ENCODE measurements at places on chromosomes 7 and 10.
A peak's percentile ranks its signal among the peaks of the same experiment; 100 is the strongest.

DNA sequence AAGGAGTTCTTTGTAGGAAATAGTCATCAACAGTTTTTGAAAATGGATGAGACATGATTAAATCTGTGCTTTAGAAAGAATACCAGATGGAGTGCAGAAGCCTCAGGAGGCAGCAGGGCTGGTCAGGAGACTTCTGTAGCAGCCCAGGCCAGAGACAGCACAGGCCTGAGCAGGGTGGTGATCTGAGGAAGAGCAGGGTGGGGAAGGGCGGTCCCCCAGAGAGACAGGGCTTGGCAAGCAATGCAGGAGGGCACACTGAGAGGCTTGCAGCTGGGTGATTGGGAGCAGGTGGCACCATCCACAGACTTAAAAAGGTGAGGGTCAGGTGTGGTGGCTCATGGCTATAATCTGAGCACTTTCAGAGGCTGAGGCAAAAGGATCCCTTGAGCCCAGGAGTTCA, 4.3 kb upstream of the SMKR1 start:
- no peak for DNase-seq

DNA sequence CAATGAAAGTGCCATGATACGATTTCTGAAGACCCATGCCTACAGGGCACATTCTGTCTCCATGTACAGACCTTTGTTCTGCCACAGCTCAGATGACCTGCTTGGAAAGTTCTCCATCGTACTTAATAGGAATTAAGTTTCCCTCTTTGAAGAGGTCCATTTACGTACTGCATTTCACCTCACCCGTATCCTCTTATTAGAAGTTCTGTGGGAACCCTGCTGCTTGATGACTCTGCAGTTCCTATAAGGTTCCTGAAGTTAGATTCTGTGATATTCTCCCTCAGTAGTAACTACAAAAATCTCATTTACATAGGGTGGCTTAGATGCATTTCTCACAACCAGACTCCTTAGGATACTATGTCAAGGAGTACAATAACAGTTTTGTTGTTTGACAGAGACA, 50.9 kb downstream of the MINDY3 start:
- no peak for DNase-seq

DNA sequence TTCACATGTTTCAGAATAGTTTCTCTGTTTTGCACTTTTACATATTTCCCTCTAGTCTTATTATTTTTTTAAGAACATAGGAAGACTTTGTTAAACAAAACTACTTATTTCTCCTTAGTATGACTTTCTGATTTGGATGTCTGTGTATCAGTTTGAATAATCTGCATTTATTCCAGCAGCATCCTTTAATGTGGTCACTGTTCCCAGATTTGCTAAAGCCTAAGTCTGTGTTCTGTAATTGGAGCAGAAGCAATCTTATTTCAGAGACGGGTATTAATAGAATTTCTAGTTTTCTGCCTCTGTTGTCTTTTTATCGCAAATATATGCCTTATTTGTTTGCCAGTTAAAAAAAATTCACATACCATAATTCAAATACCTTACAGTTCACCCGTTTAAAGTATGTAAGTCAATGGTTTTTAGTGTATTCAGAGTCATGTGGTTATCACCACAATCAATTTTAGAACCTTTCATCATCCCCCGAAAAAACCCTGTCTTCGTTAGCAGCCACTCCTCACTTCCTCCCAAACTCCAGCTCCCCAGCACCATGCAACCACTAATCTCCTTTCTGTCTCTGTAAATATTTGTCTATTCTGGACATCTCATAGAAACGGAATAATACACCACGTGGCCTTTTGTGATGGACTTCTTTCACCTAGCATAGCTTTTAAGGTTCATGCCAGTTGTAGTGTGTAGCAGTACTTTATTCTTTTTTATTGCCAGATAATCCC, 58.7 kb downstream of the INPP5F start:
- no peak for DNase-seq

- no peak for DNase-seq
Observed at GRCh38 chr10:142371-142770, 7.1 kb downstream of the ZMYND11 start.

DNA sequence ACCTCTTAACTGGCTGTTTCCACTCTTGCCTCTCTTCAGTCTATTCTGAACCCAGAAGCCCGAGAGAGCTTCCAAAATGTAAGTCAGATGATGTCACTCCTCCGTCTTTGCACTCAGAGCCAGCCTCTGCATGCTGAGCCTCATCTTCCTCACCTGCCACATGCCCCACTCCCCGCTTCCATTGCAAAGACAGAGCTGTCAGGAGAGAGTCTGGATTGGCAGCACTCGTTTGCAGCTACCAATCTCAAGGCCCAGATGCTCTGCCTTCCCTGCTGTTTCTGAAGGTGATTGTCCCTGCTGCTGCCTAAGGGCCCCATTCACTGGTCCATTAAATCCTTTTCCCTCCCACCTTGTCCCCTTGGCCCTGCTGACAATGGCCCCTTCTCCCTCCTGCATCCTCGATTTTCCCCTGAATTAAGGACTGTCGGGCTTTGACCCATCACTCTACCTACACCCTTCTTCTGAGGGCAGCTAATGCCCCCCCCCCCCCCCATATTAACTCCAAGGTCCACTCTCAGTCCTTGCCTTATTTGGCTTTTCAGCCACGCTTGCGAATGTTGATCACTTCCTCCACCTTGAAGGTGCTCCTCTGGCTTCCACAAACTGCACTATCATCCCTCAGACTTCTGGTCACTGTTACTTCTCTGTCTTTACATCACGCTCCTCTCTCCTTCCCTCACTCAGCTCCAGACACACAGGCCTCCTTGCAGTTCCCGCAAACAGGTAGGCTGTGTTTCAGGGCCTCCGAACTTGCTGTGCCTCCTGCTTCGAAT, 98.5 kb downstream of the CHN2 start:
- no peak for DNase-seq

DNA sequence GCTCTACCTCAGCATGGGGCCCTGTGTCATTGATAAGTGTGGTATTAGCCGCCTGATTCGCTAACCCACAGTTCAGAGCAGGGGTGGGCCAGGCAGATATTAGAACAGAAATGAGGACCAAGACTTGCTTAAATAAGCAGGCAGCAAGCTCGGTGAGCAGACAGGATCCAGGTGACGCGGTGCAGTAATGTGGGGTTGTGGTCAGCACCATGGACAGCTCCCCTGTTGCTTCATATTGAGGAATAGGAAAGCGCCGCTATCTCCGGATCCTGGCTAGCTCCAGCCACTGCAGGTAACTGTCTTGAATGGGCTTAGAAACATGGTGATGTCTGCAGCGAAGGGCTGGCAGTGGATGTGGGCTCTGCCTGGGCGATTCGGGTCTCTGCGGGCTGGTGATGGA, 51.3 kb upstream of the GPR26 start:
- DNase-seq: no peak

DNA sequence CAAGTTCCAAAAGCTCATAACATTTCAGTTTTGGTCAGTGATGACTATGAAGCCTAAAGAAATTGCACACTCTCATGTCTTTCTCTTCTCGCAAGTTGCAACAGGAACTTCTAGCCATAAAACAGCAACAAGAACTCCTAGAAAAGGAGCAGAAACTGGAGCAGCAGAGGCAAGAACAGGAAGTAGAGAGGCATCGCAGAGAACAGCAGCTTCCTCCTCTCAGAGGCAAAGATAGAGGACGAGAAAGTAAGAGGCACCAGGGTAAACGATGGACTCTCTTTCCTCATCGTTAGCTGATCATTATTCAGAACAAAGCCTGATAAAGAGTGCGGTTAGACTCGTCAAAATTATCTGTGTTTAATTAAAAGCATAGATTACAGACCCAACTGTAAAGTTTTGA, 94.7 kb downstream of the HDAC9 start:
- DNase-seq: no peak

GRCh38 chr10:117167789-117168674, 29.3 kb upstream of the KCNK18 start:
- DNase-seq: no peak

GRCh38 chr10:84230359-84230758, 5.0 kb upstream of the LRIT2 start:
- no peak for DNase-seq

DNA sequence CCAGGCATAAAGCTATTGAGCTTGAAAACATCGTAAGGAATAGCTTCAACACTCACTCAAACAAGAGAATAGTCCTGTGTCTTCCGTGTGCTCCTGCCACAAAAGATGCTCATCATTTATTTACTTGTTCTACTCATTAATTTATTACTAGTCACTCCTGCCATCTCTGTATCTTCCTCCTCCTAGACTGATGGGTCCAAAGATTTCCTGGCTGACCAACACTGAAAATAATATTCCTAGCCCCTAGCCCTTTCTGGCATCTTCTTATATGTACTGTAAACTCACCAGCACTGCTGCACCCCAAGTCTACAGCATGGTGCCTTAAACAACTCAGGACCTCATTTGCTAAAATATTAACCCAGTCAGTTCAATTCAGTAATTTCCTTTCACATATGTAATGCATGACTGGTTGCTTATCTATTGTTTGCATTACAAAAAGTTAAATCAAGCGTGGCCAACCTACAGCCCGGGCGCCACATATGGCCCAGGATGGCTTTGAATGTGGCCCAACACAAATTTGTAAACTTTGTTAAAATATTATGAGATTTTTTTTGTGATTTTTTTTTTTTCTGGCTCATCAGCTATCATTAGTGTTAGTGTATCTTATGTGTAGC, 86.7 kb upstream of the GSDME start:
- DNase-seq: no peak

DNA sequence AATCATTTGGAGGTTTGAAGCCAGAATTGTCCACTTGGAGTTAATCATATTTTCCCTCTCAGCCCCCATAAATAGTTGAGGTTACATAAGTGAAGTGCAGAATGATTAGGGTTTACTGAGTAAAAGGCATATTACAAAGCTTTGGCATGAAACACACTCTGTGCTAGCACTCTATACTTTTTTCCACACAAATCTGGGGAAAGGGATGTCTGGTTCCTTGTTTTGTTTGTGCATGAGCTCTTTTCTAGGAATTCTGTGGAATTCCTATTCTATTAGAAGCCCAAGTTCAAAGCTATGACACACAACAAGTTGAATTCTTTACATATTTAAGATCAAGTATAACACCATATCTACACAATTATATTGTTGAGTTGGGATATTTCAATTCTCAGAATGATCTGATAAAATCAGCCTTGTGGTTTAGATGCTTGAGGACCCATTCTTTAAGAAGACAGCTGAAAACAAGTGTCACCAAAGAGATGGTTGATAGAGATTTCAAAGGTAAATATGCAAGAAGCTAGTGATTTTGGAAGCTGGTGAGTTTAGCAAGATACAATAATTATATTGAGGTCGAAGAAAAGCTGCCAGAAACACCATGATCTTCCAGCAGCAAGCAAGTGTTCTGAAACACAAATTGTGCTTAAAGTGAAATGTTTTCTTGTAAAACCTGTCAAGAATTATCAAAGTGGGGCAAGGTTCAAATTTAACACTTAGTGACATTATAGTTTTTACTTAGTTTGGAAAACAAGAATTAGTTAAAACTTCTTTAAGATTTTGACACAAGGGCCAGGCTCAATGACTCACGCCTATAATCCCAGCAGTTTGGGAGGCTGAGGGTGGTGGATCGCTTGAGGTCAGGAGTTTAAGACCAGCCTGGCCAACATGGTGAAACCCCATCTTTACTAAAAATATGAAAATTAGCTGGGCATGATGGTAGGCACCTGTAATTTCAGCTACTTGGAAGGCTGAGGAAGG, 122.6 kb downstream of the INHBA start:
- DNase-seq: peak; percentile 85

- no peak for DNase-seq
Observed at GRCh38 chr7:155694851-155695250, 50.4 kb downstream of the RBM33 start.

DNA sequence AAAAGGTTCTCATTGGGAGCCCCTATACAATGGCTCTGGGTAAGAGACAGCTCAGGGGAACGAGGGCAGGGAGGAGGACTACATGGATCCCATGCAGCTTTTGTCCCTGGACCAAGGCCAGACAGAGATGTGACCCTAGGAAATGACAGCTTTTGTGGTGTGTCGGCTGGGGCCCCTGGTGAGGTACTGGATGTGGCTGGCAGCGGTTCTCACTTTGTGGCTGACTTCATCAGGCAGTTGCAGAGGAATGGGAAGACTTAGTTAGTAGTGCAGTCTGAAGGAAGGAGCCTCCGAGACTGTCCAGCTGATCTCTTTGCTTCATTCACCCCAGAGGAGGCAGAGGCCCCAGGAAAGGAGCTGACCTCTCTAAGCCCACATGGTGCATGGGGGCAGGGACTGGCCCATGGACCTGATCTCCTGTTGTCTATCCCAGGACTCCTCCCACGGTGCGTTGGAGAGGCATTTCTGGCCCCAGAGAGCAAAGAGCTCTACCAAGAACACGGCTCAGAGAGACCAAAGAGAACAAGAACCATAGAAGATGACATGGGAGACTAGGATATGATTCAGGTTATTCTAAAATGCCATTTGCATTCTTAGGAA, 202.9 kb downstream of the RPS24 start:
- no peak for DNase-seq

- DNase-seq: no peak
Observed at GRCh38 chr7:12549106-12549505, 21.4 kb upstream of the SCIN start.

- DNase-seq: no peak
Observed at GRCh38 chr7:7306231-7306630, 123.9 kb downstream of the C1GALT1 start.

- no peak for DNase-seq
Observed at GRCh38 chr10:8014649-8015048, 39.8 kb upstream of the GATA3 start.

DNA sequence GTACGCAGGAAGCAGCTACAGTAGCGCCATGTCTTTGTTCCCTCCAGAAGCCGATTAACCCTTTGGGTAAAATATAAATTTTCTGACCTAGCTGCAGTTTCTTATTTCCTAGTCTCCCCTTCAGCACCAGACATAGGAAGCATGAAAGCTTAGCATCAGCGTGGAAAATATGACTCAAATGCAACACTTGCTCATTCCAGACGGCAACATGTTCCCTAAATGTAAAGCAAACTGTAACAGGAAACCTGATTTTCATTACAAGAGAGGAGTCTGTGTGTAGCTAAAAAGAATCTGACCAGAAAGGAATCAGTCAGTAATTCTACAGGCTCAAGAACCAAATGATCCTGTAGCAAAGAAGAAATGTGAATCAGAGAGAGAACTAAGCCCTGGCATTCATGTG, 219.2 kb downstream of the C7orf25 start:
- no peak for DNase-seq

GRCh38 chr7:234051-234707, 41.8 kb downstream of the FAM20C start:
- DNase-seq: no peak

DNA sequence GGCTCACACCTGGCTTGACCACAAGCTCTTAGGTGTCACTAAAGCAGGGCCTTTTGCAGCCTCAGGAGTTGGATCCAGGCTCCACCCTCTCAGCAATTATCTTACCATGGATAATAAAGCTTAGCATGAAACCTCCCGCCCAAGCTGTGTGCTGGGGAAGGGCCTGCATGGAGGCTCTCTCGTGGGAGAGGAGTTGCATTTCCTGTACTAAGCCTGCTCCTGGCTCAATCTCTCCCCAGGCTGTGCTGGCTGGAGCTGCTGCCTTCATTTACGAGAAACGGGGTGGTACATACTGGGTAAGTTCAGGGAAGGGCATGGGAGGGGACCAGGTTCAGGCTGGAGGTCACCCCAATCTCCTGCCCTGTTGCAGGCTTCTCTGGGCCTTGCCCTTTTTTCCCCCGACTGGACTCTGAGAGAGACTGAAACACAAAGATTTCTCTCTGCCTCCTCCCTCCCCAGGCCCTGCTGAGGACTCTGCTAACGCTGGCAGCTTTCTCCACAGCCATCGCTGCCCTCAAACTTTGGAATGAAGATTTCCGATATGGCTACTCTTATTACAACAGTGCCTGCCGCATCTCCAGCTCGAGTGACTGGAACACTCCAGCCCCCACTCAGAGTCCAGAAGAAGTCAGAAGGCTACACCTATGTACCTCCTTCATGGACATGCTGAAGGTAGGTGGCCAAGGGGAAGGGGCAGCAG, 2.7 kb downstream of the TMEM176A start:
- no peak for DNase-seq
